ENCODE measurements at places on chromosomes 13 and 19. TPM values are rescaled to one million over a fixed set of nuclear protein-coding genes. Genes with fewer than 3 reads are reported as not detected.
A peak's percentile ranks its signal among the peaks of the same experiment; 100 is the strongest.

GRCh38 chr13:24128112-24128511, 32.4 kb upstream of the SPATA13 start:
- no peak for ATAC-seq

GRCh38 chr19:10848230-10848856, at the start of gene C19orf38:
TSS of gene C19orf38 (plus strand) at chr19:10848415. CDS start at chr19:10848509, 94 bp downstream.
- ATAC-seq: no peak

ZNF433 gene
- not detected for total RNA-seq

GGN gene
- total RNA-seq: 0.95 TPM

GRCh38 chr13:40780822-40781401, 8.5 kb upstream of the SLC25A15 start:
- no peak for ATAC-seq

DNA sequence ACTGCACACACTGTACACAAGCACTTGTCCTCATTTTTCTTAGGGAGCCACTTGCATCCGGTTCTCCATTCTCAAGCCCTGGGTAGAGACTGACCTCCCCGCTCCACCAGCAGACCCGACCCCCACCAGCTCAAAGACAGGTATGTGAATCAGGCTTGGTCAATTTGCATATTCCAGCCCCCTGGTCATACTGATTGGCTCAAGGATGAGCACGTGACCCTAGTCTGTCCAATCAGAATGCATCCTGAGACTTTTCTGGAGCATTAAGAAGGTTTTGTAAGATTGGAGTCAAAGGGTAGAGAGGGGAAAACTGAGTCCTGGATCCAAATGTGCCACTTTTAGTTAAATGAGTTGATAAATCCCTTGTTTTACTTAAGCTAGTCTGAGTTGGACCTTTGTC, 34.1 kb downstream of the NOTCH3 start:
- ATAC-seq: no peak

CCDC70 gene
- total RNA-seq: 0.43 TPM

ZNF274 gene
- 29.1 TPM for total RNA-seq

GRCh38 chr13:48910686-48911085, 65.0 kb upstream of the FNDC3A start:
- no peak for ATAC-seq

IRGC gene
- total RNA-seq: not detected

DNA sequence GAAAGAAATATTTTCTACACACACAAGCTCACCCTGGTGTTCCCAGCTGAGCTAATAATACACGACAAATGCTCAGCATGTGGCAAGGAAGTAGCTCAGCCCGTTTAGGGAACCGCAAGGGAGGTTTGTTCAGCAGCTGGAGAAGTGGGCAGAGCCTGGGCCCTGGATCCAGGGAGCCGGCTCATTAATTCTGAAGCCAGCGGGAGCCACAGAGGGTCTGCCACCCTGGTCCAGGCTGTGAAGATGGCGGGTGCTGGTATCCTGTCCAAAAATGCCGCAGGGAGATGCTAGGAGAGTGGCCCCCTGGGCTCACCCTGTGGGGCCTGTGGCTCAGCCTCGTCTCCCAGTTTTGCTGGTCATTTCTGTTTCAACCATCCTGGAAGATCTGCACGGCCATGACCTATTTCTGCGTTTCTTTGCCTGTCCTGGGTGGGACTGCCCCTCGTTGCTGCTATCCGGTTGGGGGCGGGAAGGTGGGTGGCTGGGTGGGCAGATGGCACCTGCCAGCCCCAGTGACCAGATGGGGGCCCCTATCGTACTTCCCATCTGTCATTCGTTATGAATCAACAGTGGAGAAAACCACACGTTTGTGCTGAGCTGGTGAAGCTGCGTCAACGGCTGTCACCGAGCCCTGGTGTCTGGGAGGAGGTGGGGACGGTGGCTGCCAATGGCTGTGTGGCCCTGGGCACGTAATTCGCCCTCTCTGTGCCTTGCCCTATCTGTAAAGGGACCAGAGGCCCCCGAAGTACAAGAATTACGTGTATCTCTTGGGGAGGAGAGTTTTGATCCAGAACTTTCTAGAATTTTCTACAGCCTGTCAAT, 2.7 kb upstream of the GNA15 start:
- ATAC-seq: peak; percentile 94

ADGRE2 gene
- total RNA-seq: 1.1 TPM

DNA sequence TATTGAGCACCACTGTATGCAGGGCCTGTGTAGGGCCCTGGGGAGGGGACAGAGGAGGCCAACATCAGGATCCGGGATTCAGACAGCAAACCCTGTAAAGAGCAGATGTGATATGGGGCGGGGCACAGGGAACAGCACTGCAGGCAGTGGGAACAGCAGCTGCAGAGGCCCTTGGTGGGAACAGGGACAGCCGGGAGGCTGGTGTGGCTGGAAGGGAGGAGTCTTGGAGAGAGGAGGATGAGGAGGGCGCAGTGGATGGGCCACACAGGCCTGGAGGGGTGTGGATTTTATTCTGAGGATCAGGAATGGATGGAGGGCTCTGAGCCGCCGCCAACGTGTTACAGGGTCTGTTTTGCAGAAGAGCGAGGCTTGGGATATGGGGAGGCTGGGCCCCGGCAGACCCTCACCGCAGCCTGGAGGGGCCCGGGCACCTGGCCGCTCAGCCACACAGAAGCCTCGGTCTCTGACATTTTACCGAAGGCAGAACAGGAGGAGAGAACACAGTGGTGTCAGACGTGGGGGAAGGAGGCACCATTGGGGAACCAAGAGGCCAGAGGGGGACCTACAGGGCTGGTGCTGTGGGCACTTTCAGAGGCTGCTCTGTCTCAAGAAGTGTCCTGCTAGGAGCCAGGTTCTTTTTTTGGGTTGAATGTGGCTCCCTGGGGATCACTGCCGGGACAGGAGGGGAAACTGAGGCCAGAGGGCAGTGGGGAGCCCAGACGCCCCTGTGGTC, 6.9 kb downstream of the EFNA2 start:
- ATAC-seq: no peak

DNA sequence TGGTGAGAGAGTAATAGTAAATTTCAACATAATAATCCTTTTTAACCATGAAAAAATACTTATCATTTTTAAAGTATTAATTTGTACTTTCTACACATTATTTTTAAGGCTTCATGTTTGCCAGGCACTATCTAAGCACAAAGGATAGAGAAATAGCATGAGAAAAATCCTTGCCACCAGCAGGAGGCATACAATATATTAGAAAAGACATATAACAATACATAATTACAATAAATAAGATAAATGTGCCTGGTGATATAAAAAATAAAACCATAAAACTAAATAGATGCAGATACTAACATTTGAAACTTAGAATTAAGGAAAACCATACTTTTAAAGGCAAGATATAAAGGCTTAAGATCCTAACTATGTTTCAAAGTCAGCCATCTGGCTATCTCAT, 1256.4 kb downstream of the DIAPH3 start:
- no peak for ATAC-seq

- no peak for ATAC-seq
Measured at GRCh38 chr13:92122186-92122853, 723.9 kb downstream of the GPC5 start.

MVB12A gene
- total RNA-seq: 42.6 TPM

TFPT gene
- 47.3 TPM for total RNA-seq

DNA sequence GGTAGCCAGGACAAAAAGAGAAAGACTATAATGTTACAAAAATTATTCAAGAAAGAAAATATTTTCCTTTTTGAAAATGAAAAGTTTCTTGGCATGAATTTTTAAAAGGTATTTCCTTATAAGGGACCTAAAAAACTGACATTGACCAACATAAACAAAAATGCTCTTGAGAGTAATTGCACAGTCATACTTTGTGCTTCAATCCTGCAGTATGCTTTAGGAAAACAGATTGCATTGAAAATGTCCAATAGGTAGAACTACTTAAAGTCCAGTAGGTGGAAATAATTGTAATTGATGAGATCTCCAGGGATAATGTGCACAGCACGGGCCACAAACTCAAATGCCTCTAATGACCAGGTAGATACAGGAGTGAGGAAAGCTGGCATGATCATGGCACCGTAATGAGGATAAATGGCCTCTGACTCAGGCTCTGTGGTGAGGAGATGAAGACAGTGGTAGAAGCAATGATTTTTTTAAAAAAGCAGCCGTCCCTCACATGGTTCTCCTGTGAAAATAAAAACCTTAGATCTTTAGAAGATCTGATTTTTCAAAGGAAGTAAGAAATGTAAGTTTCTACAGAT, 278.0 kb downstream of the ITGBL1 start:
- no peak for ATAC-seq

DNA sequence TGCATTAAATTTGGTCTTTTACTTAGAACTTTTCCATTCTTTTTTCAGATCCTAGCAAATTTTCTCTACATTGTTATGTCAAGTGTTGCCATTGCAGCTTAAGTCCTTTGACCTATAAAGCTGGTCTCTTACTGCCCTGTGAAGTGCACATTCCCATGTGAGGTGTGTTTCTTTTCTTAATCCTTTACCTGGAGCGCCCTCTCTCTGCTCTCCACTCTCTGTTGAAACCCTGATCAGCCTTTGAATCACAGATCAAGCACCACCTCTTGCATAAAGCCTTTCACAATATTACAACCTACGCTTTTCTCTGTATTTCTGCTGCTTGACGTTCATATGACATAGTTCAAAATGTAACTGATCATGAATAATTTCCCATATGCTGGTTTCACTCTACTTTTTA, 84.8 kb downstream of the PCDH17 start:
- no peak for ATAC-seq

DNA sequence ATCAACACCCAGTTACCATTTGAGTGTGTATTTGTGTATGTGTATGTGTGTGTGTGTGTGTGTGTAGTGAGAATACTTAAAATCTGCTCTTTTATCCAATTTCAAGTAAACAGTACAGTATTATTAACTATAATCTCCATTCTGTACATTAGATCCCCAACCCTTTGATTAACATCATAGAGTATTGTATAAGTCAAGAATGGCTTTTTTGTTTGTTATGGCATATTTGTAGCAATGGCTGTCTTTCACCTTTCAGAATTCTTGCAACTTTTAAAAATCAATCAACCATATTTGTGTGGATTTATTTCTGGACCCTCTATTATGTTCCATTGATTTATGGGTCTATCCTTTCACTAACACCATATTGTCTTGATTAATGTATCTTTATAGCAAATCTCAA, 779.3 kb upstream of the MIR17HG start:
- no peak for ATAC-seq

- no peak for ATAC-seq
Measured at GRCh38 chr13:39433651-39434050, 169.3 kb downstream of the LHFPL6 start.

- ATAC-seq: no peak
Measured at GRCh38 chr13:73466561-73466960, 407.8 kb downstream of the KLF5 start.

CGB5 gene
- total RNA-seq: not detected

- ATAC-seq: no peak
Measured at GRCh38 chr13:87444135-87444534, 227.0 kb upstream of the SLITRK5 start.

ZNF841 gene
- total RNA-seq: 29.1 TPM

GPATCH1 gene
- 10.4 TPM for total RNA-seq

- no peak for ATAC-seq
Measured at GRCh38 chr13:82036602-82037001, 1695.7 kb upstream of the SPRY2 start.

POU2F2 gene
- total RNA-seq: 33.1 TPM

ZNF738 gene
- total RNA-seq: 8.0 TPM

- ATAC-seq: peak; percentile 46
Measured at GRCh38 chr19:14672188-14672872, 2.3 kb downstream of the ADGRE3 start.

DNA sequence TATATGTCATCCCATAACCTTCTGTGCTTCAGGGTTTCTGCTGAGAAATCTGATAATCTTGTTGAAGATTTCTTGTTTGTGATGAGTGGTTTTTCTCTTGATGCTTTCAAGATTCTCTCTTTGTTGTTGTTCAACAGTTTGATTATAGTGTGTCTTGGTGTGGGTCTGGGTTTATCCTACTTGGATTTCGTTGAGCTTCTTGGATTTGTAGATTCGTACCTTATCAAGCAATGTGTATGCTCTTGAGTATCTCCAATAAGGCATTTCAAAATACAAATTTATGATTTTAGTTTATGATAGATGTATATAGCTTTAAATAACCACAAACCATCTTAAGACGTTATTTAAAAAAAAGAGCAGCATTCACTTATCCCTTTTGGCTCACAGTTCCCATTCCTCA, 57.5 kb downstream of the URI1 start:
- no peak for ATAC-seq

TIMM50 gene
- 95.1 TPM for total RNA-seq

DNA sequence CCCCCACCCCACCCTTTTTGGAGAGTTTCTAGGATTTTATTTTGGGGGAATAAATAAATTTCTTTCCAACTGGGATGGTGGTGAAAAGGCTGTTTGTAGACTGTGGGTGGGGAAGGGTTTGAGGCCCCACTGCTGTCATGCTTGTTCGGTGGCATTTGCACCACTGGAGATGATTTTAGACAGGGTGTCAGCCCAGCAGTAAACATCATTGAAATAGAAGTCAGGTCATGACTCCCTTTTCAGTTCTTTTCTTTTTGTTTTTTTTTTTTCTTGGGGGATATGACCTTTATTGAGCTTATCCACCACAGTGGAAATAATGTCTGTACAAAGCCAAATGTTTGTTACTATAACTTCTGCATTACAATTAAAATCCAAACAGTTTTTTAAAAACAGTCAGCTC, 14.1 kb downstream of the UBAC2 start:
- peak; percentile 51 for ATAC-seq
